ENCODE measurements at places on chromosomes 7 and 10.

- no peak for DNase-seq
These were observed 267.4 kb downstream of the PARD3 start for GRCh38 chr10:34547695-34548094.

GRCh38 chr7:105199386-105199785 lies 185.4 kb downstream of the KMT2E start:
- DNase-seq = no peak

DNA sequence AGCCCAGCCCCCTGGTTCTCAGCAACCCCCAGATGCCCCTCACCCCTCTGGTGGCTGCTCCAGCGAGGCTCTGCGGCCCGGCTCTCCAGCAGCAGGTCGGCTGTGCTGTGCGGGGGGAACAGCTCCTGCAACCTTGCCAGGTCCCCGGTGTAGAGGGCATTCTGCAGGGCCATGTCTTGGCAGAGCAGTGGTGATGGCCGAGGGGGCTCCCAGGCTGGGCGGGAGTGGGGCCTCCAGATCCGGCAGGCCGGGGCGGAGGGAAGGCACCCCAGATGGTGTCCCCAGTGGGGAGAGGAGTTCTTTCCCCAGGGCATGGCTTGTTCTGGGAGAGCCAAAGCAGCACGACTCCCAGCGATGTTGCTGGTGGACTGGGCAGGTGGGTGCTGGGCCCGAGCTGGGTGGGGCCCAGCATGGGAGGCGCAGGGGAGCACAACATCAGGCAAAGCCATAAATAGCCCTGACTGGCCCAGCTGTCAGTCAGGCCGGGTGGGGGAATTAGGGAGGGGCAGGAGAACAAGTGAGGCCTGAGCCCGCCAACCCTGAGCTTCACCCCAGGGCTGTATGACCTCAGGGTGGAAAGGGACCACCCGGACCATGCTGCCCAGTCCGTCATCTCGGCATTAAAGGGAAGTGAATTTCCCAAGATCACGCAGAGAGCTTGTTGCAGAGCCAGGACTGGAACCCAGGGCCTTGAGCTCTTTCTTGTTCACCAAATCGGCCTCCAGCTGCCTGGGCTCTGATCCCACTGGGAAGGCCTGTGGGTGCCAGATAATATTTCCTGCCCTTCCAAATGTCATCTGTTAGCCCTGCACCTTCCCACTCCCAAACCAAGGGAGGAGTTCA lies 580 bp upstream of the ASB10 start:
- no peak for DNase-seq

GRCh38 chr10:62025901-62026879 lies 124.7 kb downstream of the ARID5B start:
- no peak for DNase-seq

- DNase-seq = no peak
These were observed 514.7 kb downstream of the GRID1 start for GRCh38 chr10:85851934-85852333.

DNA sequence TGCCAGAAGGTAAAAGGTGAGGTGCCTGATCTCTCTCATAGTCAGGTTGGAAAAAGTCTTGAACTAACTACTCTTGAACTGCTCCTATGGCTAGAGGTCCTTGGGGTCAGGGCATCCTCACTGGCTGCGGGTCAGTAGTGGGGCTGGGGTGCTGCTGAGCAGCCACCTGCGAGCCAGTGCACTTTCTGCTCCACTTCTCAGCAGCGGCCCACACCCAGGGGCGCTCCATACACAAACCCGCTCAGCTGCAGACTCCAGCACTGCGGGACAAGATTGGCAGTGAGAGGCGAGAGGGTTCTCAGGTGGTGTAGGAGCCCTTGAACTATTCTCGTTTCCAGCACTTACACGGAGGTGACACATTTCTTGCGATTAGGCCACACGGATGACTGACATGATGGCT lies 6.0 kb downstream of the ABCA13 start:
- no peak for DNase-seq

DNA sequence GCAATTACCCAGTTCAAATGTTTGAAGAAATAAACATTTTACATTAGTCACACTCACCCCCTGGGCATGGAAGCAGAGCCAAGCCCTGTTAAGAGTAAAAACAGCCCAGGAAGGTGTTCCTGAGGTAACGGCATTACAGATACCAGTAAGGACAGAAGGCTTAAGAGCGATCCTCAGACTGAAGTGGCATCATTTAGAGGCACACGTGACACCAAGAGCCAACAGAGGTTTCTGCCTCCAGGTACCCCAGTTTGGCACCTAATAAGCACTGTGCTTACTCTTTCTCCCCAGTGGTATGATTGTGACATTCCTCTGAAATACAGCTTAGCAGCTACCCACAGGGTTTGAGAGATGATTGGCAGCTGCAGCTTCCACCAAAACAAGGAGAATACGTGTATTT lies 17.2 kb downstream of the MMS19 start:
- no peak for DNase-seq

DNA sequence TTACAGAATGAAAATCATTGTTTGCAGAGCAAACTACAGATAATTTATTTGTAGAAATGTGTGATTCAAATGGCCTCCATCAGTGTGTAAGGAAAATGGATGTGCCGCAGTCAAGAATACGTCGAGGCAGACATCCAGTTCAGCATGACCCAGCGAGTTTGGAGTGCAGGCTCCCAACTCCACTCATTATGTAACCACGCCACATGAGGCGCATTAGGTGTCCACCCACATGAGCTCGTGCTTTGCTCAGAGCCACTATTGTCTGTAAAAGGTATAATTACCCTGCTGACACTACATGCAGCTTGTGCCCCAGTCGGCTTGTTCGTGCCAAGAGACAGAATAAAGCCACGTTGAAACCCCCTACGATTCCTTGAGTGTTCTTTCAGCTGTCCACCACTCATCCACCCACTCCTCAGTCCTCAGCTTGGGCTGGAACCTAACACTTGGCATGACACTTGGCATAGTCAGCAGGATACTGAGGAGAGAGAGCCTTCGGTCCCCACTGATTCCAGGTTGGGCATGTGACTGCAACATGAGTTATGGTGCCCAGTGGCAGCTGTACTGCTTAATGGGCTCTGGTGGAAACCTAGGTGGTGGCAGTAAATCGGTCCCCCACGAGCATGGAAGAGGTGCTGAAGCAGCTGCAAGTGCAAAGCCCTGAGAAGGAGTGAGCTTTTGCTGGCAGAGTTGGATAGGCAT lies 102.7 kb downstream of the BICC1 start:
- DNase-seq = no peak

GRCh38 chr10:60430836-60431597 lies 41.3 kb upstream of the ANK3 start:
- no peak for DNase-seq

DNA sequence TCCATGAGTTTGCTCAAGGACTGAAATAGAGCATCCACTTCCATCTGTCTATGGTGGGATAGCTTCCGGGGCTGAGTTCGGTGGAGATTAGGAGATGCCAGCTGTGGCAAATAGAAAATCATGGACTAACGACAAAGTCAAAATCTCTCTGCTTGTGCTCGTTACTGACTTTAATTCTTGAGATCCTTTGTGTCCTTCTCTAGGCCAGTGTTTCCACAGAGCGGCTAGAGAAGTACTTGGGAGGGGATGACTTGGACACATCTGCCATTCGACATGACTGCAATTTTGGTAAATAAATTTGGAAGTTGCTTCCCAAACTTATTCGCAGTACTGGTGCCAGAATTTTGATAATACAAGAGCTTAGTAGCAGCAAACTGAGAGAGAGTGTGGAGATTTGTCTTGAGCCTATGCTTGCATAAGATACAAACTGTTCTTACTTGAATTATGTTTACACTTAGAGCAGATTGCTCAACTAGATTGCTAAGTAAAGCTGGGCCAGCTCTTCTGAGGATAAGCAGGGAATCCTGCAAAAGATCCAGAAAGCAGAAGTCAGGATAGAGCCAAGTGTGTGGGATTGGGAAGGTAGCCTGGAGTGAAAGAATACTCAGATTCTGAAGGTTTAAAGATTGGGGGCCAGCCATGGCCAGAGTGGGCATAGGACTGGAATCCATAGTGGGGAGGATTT lies 27.6 kb downstream of the ABCC2 start:
- DNase-seq = no peak

GRCh38 chr10:105658696-105659095 lies 1017.6 kb downstream of the SORCS3 start:
- no peak for DNase-seq

- no peak for DNase-seq
These were observed 81.0 kb downstream of the TMEM270 start for GRCh38 chr7:73941836-73942551.
